ENCODE measurements at places on chromosomes 7 and 10.

DNA sequence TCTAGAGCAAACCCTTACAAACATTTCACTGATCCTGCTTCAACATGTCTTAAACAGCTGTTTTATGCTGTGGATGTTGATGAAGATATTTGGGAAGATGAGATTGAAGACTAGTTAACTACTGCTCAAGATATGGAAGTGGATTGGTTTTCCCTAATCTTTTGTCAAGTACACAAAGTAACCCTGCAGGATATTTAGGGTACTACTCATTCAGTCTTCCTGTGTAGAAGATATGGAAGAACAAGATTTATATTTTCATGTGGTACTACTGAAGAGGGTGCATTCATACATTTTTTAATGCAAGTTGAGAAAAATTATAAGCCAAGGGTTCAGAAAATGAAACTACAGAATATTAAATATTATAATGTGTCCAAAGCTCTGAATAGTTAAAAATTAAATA, 18.3 kb upstream of the TMEM140 start:
- DNase-seq, result no peak

GRCh38 chr10:11238893-11239292, 221.2 kb downstream of the CELF2 start:
- no peak for DNase-seq

DNA sequence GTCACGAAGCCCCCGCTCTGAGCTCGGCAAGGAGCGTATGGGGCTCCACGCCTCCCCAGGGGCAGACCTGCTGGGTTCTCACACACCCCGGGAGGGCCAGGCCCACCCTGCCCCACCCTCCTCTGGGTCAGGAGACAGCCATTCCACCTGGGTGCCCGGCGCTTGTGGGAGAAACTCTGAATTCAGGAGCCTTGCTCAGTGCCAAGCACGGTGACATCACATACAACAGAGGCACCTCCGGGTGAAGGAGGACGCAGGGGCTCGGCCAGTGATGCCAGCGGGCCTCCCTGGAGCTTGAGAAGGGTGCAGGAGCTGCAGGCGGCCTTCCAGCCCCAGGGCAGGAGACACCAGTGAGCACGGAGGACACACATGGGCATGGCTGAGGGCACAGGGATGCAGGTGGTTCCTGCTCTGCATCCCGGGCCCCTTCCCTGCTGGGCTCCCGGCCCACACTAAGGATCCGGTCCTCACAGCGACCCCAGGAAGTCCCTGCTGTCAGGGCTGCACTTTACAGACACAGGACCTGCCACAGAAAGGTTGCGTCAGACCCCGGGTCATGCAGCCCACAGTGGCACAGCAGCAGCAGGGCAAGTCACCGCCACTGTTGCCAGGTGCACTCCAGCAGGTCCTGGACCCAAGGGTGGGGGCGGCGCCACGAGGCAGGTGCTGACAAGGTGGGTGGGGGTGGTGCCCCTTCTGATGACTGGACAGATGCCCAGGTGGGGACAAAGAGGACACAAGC, 108.0 kb downstream of the MAD1L1 start:
- no peak for DNase-seq

DNA sequence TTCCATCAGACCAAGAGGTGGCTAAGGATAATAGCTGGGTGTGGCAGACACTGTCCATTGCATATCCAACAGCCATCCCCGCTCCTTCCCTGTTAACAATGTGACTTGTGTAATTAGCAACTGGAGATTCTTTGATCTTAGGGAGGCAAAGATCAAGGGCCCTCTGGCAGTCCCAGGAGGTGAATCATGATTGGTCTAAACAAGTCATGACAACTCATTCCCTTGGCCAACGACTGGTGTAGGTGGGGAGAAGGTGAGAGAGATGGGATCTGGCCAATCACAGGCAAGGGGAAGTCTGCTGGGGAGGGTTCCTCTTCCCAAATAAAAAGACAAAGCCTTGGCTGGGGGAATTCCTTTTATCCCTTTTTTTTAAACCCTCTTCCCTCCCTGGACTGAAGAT, 46.2 kb upstream of the COMTD1 start:
- DNase-seq, result no peak

DNA sequence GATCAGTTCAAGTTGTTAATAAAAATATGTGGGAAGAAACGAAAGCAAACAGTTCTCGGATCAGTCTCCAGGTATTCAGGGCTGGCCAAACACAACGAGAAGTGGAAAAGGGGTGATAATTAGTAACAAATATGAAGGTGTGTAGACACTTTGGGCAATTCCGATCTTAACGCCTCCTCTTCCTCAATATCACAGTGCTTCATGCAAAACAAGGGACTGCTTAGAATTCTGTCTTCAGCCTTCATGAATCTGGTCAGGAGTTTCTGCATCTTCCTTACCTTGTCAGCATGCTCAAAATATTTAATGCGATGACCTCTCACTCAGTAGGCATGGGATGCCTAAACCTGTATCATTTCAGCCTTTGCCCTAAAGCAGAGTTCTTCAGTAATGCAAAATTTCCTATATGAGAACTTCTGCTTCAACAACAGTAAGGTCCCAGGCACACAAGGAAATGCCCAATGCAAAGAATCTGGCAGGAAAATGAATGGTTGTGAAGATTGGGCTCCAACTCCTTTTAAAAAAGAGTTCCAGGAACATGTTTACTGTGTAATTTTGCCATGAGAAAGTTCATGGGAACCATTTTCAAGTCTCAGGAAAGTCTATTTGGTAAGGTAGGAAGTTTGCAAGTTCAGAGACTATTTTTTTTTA, 23.4 kb upstream of the VAX1 start:
- no peak for DNase-seq

GRCh38 chr10:10663622-10664021, 354.1 kb upstream of the CELF2 start:
- no peak for DNase-seq

GRCh38 chr10:3350205-3350604, 177.6 kb upstream of the PITRM1 start:
- no peak for DNase-seq

- DNase-seq, result no peak
Measured at GRCh38 chr7:73992101-73992562, 35.8 kb upstream of the ELN start.

DNA sequence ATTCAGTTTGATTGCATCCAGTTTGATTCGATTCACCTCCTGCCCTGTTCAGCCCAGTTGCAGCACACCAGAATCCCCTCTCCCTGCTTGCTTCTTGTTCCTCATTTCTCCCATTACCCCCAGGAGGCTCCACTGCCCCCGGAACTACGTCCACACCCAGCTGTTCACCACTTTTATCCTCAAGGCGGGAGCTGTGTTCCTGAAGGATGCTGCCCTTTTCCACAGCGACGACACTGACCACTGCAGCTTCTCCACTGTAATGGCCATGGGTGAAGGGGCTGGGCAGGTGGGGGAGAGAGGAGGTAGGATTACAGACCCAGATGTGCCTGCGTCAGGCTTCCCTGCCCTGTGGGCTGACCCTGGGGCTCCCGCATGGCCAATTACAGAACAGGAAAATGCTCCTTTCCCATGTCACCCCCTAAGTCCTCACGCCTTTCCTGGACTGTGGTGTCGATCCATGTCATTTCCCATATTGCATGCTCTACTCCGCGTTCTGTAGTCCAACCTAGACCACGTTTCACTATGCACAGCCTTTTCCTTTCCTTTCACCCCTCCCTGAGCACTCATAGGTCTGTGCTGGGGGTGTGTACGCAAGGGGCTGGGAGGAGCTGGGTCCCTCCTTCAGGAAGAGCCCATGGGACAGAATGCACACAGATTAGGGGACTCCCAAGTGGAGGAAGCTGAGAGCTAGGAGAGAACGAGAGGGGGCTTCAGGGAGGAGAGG, 8.2 kb downstream of the GHRHR start:
- no peak for DNase-seq

- DNase-seq, result no peak
Measured at GRCh38 chr7:13541326-13541725, 448.1 kb downstream of the ETV1 start.

DNA sequence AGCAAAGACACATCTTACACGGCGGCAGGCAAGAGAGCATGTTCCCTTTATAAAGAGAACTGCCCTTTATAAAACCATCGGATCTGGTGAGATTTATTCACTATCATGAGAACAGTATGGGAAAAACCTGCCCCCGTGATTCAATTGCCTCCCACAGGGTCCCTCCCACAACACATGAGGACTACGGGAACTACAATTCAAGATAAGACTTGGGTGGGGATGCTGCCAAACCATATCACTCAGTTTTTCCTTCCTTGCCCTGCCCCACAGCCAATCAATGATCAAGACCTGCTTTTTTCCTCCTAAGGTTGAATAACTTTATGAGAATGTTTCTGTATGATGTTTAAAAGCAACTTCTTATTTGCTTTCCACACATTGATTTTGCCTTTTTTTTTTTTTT, 3.1 kb upstream of the PTPRE start:
- DNase-seq, result no peak

DNA sequence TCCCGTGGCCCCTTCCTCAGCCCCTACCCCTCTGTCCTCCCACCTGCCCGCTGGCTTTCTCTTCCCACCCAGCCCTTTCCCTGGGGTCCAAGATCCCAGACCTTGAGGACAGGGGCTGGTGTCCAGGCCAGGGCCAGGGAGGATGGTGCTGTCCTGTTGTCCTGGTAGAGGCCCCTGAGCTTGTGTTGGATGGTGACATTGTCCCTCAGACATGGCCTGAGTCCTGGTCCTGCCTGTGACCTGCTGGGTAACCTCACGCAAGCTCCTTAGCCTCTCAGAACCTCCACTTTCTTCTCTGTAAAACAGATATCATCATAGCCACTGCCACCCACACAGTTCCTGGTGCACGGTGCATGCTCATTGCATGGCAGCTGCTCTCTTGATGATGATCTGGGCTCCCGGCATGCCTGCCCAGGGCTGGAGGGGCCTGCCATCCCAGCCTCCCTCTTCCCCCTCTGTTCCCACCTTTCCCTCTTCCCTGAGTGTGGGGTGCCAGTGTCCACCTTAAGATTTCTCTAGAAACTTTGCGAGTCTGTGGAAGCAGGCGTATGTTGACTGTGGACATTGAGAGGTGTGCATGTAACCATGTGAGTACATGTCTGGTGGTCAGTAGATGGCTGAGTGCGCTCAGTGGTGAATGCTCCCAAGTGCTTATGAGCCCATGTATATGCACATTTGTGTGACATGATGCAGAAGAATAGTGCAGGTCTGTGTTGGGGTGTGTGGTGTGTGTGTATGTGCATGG, 60.4 kb downstream of the NEURL1 start:
- no peak for DNase-seq

DNA sequence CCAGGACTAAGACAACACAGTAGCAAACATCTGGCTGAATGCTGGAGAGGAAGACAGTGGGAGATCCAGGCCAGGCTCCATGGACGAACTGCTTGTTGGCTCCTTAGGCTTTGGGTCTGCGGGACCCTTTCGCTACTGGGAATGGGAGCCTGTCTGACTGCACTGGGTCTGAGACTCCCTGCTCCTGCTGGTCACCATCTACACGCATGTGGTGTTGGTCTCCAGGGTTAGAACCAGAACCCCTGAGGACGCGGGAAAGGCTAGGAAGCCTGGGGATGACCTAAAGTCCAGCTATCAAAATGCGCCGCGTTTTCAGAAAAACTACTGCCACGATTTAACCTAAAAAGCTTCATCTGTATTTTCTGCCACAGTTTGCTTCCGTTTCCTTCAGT, 817 bp upstream of the DNAJB6 start:
- DNase-seq, result no peak

- DNase-seq, result no peak
Measured at GRCh38 chr7:22138106-22138505, 192.4 kb upstream of the CDCA7L start.

DNA sequence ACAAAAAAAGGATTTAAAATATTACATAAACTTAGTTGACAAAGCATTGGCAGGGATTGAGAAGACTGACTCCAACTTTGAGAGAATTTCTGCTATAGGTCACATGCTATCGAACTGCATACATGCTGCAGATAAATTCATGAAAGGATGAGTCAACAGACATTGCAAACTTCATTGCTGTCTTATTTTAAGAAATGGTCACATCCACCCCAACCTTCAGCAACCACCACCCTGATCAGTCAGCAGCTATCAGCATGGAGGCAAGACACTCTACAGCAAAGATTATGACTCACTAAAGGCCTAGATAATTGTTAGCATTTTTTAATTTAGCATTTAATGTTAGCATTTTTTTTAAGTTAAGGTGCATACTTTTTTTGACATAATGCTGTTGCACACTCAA, 73.6 kb downstream of the AGK start:
- DNase-seq, result no peak

DNA sequence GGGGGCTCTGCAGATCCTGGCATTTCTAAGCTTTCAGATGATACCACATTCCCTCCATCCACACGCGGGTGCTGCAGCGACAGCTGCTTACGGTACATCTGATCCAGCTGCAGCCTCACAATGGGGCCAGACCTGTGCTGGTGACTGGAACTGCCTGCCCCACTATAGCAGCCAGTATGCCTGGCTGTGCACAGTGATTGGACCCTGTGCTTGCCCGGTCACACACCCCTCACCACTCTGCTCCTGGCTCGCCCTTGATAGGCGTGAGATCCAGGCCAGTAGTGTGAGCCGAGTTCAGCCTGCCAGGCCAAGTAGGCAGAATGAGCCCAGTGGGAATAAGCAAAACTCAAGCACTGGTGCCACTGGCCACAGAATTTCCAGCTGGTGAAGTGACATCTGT, 164.8 kb downstream of the NRBF2 start:
- no peak for DNase-seq

Measured in OCI-LY7 (cell line).